ENCODE measurements at places on chromosomes 2 and 18.

GRCh38 chr2:135203944-135204343, 151.9 kb downstream of the RAB3GAP1 start:
- DNase-seq = no peak

DNA sequence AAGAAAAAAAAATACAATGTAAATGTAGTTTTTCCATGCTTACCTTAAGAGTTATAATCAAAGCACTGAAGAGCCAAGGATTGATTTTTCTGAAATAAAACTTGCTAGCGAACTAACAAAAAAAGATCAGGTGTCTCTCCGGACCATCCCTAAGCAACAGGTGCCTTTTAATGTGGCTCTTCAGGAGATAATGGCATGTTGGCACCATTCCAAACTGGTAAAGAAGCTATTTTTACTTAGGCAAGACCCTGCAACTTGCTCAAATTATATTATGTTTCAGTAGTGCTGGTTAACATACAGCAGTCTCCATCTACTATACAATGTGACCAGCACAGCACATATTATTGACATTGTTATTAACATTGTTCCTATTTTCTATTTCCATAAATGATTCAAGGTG, 2.3 kb upstream of the GCC2 start:
- no peak for DNase-seq

DNA sequence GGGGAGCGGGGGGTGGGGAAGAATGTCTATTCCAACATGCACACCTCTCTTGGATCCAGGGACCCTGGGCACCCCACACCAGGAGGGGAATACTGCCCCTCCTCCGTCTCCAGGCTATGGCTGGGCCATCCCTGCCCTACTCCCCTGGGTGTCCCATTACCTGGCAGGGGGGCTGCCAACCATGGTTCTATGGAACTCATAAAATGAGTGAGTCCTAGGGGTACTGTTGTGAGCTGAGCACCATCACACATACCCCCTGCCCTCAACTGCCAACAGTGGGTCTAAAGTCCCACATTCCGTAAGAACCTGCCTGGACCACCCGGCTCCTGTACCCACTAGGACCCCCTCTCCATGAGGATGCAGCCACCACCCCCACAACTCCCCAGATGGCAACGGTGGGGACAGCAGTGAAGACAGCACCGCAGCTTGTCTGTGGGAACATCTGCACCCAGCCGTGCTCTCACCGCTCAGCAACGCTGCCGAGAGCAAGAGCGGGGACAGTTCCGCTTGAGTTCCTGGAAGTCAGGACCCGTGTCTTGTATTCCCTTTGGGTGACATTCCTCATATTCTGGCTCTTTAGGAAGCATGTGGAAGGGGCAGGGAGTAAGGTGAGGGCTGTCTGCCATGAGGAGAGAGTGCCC, 41.5 kb downstream of the BIN1 start:
- no peak for DNase-seq

DNA sequence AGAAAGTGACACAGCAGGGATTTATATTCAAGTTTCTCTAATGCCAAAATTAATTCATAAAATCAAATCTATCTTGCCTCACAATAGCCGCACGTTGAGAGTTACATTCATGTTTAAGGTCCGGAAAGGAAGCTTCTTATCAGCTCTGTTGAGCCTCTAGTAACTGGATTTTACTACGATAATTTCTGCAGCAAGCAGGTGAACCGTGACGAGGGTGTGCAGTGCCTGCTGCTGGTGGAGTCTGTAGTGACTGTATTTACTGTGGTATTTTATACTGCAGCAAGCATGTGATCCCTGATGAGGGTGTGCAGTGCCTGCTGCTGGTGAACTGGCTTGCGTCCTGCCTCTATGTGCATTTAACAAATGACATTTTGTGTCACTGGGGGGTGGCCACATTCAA, 120.0 kb downstream of the SNTG2 start:
- no peak for DNase-seq

DNA sequence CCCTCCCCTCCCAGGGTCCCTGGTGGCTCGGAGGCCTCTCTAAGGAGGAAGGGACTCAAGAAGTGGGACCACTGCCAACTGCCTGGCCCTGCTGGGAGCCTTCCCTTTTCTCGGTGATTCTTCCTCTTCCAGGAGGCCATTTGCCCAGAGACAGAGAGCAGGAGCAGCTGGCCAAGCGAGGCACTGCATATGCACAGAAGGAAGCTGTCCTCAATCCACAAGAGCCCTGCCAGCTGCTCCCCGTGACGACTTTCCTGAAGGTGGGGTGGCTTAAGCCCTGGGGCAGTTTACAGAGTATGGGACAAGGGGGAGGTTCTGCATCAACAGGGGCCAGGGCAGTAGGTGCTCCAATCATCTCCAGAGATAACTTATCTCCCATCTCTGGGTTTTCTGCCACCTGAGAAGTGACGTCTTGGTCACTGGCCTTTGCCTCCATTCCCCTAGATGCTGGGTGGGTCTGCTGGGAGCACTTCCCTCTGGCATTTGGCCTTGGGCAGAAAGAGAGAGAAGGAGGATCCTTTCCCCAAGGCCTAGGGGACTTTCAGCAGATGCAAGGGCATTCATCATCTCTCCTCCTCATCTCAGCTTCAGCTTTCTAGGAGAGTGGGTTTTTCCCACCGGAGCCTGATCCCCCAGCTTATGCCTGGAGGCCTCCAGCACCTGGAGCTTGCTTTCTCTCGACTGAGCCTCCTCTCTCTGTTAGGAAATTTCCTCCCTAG, 28.5 kb downstream of the CIB4 start:
- peak; percentile 8 for DNase-seq

GRCh38 chr2:1660656-1661640, 83.4 kb downstream of the PXDN start:
- no peak for DNase-seq

DNA sequence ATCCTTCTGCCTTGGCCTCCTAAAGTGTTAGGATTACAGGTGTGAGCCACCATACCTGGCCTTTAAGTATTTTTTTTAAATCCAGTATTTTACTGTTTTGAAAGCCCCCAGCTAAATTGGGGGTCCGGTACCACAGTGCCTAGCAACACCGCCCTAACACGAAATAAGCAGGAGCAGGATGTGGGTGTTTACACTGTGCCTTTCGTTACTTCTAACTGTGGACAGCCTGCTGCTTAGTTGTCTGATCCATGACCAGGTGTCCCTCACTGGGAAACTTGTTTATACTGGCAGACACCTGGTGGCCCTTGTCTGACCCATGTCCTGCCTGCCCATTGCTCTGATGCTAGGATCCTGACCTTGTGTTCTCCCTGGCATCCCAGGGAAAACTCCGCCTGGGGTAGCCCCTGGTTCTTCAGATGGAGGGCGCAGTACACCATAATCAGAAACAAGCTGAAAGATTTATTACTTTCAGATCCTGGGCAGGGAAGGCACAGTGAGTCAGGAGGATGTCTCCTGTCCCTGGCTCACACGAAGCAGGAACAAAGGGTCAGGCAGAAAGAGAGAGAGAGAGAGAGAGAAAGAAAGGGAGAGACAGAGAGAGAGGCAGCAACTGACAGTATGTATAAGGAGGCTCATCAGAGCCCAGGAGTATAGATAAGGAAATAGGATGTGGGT, 55.7 kb downstream of the NCAPH start:
- no peak for DNase-seq

DNA sequence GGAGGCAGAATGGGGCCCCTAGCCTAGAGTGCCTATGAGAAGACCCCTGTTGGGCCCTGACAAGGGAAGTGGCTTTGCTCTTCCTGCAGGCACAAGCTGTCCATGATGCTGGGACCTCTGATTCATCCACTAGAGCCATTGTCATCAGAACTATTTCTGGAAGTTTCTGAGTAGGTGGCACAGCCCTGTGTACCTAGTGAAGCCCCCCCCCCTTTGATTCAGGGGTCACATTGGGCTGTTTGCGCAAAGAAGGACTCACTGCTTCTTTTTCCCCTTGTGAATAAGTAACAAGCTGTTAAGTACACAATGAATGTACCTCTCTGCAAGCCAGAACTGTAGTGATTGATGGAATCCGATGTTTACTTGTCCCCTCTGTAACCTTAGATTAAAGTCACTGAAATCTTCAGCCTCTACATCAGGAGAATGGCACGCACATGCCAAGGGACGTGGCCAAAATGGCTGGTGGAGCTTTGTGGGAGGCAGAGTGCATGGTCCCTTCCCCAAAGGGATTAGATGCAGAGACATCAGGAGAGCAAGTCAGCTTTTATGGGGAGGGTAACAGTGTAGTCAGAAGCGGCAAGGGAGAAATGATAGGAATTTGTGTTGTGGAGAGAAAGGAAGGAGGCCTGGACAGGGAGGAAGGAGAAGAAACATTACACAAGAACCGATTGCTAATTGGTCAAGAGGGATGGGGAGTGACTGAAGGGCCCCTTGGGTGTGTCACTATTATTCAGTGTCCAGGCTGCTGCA, 267.6 kb upstream of the RAB12 start:
- no peak for DNase-seq

DNA sequence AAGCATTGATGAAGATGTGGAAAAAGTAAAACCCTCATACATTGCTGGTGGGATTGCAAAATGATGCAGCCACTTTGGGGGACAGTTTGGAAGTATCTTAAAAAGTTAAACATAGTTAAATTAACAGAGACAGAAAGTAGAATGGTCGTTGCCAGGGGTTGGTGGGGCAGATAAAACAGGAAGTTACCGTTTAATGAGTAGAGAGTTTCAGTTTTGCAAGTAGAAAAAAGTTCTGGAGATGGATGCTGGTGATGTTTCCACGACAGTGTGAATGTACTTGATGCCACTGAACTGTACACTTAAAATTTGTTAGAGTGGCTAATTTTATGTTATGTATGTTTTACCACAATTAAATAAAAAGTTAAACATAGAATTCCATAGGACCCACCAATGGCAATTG, 44.5 kb upstream of the EGR4 start:
- DNase-seq = no peak

DNA sequence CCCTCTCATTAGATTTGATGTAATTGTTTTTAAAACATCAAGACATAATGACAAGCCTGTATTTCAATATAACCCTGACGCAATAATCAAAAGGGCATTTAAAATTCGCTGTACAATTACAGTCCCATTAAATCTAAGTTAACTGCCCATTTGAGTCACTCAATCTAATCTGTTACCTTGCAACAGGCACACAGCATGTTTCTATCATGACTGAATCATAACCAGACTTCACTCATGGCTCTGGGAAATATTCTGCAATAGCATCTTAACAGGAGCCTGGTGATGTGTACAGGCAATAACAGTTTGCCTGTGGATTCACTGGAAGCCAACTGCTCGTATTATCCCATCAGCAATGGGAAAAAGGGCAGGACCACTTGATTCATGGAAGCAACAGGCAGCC, 142.3 kb upstream of the NCKAP5 start:
- no peak for DNase-seq

- no peak for DNase-seq
Measured at GRCh38 chr18:30334781-30335180, 707.8 kb downstream of the DSC3 start.

GRCh38 chr2:132009874-132010521, 151.8 kb downstream of the ANKRD30BL start:
- no peak for DNase-seq

GRCh38 chr2:226759768-226760167, 39.9 kb downstream of the IRS1 start:
- no peak for DNase-seq

GRCh38 chr2:197862246-197862955, 58.0 kb downstream of the PLCL1 start:
- no peak for DNase-seq

GRCh38 chr18:27040796-27041195, 144.3 kb downstream of the CHST9 start:
- no peak for DNase-seq

- no peak for DNase-seq
Measured at GRCh38 chr2:224084266-224084892, 45.3 kb upstream of the SERPINE2 start.

DNA sequence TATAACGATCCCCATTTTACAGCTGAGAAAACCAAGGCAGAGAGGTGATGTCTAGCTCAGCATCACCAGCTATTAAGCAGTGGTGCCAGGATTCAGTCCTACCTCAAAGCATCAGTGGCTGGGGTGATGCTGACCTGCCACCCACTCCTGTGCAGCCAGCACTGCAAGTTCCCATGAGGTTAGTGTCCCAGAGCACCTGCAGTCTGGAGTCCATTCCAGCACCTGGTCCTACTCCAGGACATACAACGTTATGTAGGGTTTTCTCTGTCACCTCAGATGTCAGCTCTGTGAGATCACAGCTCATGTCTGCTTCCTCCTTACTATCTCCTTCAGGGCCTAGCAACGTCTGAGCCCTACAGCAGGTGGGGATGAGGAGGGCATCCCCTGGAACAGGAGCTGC, 328.0 kb upstream of the HS6ST1 start:
- DNase-seq = no peak

GRCh38 chr2:62306751-62307468, 111.0 kb downstream of the B3GNT2 start:
- DNase-seq = peak; percentile 65

GRCh38 chr2:2572393-2573204, 241.5 kb upstream of the MYT1L start:
- DNase-seq = no peak

- no peak for DNase-seq
Measured at GRCh38 chr2:61419570-61419969, 51.3 kb downstream of the USP34 start.

GRCh38 chr2:67268797-67269196, 128.3 kb upstream of the ETAA1 start:
- no peak for DNase-seq

GRCh38 chr18:56197241-56197859, 441.0 kb downstream of the TXNL1 start:
- DNase-seq = no peak

DNA sequence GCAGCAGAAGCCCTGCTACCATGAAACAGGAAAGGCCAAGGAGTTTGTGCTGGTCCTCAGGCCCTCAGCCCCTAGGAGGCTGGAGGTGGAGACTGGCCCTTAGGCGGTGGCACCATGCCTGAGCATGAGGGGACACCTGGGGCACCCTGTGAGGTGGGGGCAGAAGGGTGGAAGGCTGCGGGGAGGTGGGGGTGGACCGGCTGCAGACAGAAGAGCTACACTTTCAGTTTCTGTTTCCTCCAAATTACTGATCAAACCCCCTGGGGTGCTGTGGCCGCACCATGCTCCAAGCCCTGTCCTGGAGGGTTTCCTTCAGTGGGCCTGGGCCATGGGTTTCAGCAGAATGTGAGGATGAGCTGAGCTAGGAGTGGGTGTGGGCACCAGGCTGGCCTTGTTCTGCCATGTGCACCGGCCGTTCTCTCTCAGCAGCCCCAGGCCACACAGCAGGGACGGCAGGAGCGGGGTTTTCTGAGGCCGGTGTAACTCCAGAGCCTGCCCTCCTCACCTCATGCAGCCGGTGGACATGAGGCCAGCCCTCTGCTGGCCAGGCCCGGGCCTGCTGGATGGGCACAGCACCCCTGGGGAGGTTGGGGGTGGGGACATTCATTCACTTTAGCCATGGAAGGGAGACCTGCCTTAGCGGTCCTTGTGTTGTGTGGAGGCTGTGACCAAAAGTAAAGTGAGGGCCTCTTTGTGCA, 51.5 kb downstream of the PLEKHB2 start:
- DNase-seq = peak; percentile 34

GRCh38 chr2:122899614-122900013, 1125.5 kb upstream of the CNTNAP5 start:
- DNase-seq = no peak

- no peak for DNase-seq
Measured at GRCh38 chr2:240462707-240463273, 27.3 kb downstream of the GPC1 start.
